ENCODE measurements at places on chromosomes 5 and 9.

GRCh38 chr9:20538092-20538491 lies 84.2 kb downstream of the MLLT3 start:
- DNase-seq, result no peak

DNA sequence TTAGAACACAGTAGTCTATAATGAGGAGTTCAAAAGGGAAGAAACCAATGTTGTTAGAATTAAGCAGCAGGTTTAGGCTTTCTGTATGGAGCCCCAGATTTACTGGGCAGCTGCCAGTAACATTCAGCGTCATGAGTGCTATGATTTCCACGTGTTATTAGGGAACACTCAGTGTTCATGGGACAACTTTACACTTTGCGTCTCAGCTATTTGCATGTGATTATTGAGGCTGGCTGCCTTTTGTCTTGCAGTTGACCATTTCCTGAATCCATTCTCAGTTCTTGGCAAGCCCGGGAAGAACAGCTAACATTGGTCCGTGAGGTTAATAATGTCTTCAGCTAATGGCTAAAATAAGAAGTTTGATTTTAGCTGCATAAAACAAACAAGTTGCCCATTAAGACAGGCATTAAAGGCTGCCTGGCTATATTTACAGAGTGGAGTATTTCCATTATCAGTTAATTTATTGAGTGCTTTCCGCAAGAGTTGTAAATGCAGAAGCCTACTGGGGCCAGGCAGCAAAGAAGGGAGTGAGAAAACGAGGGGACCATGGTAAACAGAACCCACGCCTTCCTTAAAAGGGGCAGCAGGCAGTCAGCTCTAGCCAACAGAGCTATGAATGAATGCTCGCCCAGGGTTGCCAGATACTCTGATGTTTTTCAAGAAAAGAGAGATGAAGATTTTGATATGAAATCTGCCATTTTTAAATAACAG lies 120.9 kb downstream of the PIP5K1B start:
- DNase-seq, result no peak

- DNase-seq, result no peak
These were observed 158.7 kb downstream of the EFNA5 start for GRCh38 chr5:107512029-107512428.

- no peak for DNase-seq
These were observed 6.8 kb downstream of the FAM219A start for GRCh38 chr9:34451545-34451944.

- DNase-seq, result no peak
These were observed 75.0 kb upstream of the SLC1A1 start for GRCh38 chr9:4415281-4415680.

DNA sequence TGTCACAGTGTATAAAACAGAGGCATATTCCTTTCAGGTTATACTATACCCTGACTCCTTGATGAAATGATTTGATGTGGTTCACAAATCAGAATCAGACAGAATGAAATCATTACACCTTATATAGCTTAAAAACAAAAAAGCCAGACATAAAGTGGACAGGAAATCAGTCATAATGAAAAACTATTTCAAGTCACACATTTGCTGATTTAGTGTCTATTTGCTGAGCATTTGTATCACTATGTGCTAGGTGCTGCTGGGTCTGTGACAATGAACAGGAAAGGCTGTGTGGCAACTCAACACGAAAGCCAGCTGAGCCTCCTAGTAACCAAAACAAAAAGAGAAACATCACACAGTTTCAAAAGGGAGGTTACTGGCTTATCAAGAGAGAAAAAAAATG lies 194.0 kb downstream of the EFNA5 start:
- DNase-seq, result no peak

- DNase-seq, result no peak
These were observed 1.9 kb downstream of the SSNA1 start for GRCh38 chr9:137190315-137190856.

DNA sequence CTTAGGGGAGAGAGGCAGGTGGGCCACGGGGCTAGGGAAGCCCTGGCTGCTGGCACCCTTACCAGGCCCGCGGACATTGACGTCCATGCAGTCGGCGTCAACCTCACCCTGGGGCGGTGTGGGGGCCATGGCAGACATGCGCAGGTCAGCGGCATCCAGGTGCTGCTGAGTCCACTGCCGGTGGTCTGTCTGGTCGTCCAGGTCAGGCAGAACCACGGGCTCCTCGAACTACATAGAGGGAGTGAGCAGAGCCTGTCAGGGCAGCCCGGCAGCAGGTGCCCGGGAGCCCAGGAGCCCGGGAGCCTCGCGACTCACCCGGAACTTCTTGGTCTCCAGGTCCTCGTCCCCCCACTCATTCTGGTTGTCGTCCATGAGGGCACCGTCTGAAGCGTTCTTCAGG lies 18.8 kb upstream of the SEC16A start:
- no peak for DNase-seq

GRCh38 chr5:177449140-177450061 lies 2.8 kb downstream of the PRR7 start:
- no peak for DNase-seq

DNA sequence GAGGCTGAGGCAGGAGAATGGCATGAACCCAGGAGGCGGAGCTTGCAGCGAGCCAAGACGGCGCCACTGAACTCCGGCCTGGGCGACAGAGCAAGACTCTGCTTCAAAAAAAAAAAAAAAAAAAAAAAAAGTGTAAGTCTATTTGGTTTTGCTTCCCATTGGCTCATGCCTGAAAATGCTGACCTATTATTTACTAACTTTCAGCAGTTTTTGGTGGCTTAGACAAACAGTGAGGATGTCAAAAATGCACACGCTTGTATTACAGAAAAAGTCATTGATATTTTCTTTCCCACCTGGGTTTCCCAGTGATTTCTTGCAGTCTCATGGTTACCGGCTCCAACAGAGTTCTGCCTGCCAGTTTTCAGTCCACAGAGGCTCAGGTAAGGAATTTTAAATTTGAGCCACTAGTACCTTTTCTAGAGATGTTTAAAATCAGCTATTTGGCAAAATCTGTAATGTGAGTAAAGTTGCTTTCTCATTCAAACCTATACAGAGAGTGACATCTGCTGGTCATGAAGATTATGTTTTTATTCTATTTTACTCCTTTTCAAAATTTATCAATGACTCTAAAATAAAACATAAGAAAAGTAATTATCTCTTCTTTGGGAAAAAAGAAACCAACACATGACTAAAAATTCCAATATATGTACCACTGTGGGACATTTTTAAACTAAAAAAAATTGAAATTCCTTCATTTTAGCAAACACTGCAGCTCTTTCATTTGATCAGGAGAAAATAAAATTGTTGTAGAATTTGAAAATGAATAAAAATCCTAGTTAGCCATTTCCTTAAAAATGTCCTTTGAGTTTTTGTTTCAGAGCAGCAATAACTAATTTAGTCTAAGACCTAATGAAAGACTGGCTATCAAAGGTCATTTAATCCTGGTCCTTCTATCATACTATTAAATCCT lies 8.8 kb downstream of the FAM200C start:
- no peak for DNase-seq

- DNase-seq, result no peak
These were observed 16.6 kb downstream of the KCNT1 start for GRCh38 chr9:135718616-135719015.

DNA sequence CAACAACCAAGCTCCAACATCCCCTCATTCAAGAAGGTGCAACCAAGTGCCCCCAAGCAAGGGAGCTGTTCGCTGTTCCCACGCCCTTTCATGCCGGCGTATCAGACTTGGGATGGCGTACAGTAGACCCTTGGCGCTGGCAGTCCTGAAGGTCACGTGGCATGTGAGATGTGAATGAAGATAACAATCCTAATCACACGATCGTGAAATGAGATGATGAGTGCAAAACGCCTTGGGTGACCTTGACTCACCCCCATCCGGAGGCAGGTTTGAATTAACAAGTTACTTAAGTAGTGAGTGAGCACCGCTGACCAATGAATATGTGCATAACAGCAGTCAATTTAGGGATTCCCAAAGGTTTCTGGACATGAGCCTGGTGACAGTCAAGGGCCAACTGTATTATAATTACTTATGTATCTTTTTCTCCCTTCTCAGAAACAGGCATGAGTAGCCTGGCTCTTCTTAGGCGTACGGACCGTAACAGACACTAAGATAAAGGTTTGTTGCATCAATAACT lies 150.2 kb downstream of the TTLL11 start:
- DNase-seq, result no peak

GRCh38 chr9:76137931-76138330 lies 247.5 kb downstream of the PCSK5 start:
- DNase-seq, result no peak

GRCh38 chr9:91419222-91420191 lies 4.1 kb downstream of the NFIL3 start:
- no peak for DNase-seq

- DNase-seq, result no peak
These were observed 63.7 kb upstream of the IFNK start for GRCh38 chr9:27460226-27461023.

DNA sequence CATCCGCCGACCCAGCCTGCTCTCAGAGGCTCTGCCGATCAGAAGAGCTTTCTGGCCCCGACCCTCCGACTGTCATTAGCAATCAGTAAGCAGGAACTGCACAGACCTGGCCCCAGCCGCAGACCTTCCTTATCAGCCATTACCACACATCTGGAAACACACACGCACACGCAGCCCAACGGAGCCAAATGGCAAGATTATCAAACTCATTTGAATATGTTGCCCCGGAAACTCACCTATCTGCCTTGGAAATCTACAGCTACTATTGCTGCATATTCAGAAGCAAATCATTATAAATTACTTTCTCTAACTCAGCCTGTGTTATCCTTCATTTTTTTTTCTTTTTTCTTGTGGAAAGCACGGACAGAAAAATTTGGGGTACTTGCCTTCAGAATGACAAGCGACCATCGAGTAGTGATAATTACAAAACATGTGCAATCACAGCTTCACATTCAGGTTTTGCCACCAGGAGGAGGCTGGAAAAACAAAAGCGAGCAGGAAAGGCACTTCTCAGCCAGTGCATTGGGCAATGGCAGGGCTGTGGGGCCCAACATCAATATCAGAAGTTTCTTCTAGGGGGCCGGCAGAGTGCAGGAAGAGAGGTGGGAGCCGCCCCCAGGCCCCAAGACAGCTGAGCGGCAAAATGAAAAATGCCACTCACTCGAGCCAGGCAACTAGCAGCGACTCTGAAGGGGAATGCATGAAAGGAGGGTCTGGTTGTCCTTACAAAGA lies 122.3 kb downstream of the VAV2 start:
- no peak for DNase-seq

DNA sequence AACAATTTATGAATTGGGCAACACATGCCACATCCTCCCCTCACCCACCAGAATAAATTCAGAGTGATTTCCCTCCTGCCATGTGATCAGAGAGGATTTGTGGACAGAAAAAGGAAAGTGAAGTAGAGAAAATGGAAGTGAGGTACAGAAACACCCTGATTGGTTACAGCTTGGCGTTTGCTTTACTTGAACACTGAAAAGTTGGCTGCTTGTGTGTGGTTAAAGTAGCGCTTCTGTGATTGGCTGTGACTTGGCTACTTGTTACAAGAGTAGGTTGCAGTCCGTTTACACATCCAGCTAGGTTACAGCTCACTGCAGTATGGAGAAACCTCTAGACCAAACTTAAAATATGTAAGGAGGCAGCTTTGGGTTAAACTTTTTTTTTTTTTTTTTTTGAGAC lies 205.2 kb upstream of the ZNF608 start:
- no peak for DNase-seq

DNA sequence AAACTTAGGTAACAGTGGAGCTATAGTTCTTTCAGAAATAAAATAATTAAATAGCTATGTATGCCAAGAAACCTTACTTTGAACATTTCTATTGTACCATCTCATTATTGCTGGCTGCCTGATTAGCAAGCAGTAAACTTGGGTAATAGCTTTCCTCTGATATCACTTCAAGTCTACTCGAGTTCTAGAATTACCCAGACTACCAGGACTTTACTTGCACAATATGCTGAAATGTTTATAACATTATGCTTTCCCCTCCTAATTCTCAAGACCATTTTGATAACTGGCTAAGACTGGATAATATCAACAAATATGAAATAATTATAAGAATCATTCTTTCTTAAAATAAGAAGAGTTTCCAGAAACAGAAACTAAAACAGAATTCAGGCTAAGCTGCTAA lies 512.6 kb downstream of the RAB3C start:
- no peak for DNase-seq

GRCh38 chr5:83025690-83026478 lies 51.3 kb downstream of the TMEM167A start:
- DNase-seq, result no peak

DNA sequence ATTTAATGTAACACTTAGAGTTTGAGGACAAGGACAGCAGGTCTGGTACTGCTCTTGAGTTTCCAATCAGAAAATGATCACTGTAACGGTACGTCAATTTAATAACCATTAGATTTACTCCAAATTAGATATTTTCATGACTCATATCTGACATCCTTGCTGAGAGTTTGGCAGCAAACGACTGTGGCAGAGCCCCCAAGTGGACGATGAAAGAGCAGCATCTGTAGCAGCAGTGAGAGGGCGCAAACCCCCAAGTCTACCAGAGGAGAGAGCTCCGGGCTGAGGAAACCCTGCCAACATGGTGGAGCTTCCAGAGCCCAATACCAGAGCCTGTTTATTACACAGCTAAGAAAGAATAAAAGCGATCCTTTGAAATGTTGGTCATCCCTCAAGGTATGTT lies 73.2 kb upstream of the EPB41L4A start:
- no peak for DNase-seq

DNA sequence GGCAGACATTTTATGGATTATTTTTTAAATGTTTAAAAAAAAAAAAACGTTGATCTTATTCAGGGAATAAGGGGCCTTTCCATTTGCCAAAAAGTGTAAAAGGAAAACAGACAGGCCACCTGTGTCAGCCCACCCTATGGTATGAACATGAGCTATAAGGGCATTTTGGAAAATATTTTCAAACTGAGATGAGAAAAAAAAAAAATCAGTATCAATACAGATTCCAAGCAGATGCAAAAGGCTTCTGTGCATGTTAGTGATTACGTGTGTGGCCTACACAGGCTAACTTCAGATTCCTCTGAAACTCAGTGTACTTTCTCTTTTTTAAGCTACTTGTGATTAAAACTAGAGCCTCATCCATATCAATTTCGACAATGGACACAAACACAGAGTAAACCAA lies 189.9 kb downstream of the BNC2 start:
- no peak for DNase-seq

DNA sequence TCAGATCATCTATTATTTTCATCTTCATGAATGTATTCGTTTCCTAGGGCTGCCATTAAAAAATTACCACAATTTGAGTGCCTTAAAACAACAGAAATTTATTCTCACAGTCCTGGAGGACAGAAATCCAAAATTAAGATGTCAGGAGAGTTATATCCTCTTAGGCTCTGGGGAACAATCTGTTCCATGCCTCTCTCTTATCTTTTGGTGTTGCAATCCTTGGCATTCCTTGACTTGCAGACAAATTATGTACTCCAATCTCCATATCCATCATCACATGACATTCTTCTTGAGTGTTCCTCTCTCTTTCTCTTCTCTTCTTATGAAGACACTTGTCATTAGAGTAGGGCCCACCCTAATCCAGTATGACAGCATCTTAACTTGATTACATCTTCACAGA lies 339.4 kb downstream of the EFNA5 start:
- DNase-seq, result no peak

GRCh38 chr5:93192087-93192486 lies 388.9 kb downstream of the NR2F1-AS1 start:
- no peak for DNase-seq
